ENCODE measurements at places on chromosomes 1 and 21.

- peak; percentile 62 for DNase-seq
Measured at GRCh38 chr1:243253926-243254232, 1.2 kb downstream of the CEP170 start.

DNA sequence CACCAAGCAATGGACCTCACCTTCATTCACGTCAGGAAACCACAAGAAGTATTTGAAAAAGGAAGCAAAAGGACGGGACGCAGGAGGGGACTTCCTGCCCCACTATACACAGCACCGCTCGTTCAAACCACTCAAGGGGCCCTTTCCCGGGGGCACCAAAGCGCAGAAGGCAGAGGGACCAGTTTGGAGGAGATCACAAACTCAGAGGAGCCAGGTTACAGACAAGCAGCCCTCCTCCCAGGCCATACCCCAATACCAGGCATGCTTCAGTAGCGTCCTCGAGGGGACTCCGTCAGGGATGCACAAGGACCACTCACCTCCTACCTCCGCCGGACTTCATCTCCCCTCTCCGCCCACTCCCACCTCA lies 685 bp downstream of the CRTC2 start:
- DNase-seq: no peak

DNA sequence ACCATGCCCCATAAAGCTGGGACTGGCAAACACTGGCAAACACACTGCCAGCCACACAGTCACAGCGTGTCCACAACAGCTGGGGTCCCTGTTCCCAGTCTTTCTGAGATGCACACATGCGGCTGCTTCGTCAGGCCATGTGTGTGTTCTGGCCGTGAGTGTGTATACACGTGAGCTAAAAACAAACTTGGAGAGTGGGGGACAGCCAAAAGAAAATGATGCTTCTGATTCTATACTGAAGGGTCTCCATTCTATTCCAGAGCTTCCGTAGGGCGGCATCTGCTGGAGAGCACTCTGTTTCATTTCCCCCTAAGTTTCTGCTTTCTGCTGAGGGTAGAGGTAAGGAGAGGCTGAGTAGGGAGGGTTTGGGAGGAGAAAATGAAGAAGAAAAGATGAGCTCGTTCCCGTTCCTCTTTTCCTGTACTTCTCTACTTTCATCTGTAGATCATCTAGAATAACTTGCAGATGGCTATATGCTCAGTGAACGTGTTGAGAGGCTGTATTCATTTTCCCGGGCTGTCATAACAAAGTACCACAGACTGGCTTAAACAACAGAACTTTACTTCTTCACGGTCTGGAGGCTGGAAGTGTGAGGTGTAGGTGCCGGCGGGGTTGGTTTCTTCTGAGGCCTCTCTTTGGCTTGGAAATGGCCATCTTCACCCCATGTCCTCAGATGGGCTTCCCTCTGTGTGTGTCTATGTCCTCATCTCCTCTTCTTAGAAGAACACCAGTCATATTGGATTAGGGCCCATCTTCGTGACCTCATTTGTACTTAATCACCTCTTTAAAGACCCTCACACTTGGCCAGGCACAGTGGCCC lies 151.6 kb downstream of the TOMM20 start:
- no peak for DNase-seq

DNA sequence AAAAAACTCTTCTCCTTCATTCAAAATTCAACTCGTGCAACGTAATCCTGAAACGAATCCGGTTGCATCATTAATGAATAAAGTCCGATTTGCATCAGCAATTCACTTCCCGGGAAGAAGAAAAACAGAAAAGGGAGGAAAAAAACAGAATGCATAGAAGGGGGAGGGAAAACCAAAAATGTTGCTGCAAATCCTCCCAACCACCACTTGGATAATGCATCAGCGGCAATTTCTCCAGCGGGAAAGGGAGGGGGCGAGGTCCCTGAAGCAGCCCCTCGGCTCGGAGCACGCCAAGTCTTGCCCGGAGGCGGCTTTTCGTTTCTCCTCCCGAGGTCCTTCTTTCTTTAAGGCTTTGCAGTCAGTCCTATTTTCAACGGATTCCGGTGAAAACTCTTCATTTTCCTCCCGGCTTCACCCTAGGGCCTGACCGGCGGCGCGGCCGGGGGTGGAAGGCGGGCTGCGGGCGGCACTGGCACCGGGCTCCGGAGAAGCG lies 723 bp downstream of the CDC42BPA start:
- DNase-seq: peak; percentile 13

DNA sequence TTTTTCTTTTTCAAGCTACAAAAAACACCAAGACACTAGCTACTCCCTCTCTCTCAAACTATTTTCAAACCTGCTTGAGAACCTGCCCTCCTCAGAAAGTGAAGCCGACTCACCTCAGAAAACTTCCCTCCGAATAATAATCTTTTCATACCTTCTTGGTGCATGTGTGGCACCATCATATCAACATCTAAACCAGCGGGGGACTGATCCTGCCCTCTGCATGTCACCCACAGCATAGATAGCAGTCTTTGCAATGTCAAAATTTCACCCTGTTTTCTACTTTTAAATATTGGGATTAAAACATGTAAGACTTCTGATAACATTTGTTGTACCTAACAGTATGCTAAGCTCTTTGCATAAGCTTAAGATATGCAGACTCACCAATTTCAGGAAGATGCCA lies 1260.3 kb downstream of the PLA2G4A start:
- DNase-seq: no peak

GRCh38 chr21:44820851-44821250 lies 3.0 kb upstream of the SUMO3 start:
- DNase-seq: no peak

DNA sequence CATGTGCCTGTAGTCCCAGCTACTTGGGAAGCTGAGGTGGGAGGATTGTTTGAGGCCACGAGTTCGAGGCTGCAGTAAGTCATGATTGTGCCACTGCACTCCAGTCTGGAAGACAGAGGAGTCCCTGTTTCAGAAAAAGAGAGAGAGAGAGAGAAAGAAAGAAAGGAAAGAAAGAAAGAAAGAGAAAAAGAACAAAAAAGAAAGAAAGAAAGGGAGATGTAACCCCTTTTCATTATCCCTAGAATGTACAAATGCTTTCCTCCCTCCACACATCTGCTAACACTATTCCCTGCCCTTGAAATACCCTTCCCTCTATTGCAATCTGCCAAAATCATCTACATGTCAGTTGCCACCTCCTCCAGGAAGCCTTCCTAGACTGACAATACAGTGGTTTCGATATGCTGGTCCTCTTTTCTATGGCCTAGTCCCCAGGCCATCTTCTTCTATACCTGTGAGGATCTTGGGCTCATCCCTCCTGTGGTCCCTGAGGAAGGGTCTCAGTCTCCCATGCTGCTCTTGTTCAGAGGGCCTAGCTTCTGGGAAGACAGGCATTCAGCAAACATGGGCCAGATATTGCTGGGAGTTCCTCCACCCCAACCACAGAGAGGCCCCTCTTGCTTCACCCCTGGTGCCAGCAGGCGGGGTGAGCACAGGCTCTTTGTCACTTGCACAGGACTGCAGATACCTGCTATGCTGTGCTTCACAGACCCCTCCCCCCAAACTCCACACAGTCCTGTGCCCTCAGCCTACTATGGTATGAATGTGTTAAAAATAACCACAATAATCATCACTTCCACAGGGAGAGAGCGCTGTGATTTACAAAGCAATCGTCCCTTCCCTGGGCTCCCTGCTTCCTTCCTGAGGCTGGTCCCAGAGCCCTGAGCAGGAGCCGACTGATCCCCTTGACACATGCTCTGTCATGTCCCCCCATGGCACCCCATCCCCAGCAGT lies 14.1 kb downstream of the ADGRB2 start:
- DNase-seq: no peak

GRCh38 chr1:237223419-237223818 lies 181.4 kb downstream of the RYR2 start:
- no peak for DNase-seq

DNA sequence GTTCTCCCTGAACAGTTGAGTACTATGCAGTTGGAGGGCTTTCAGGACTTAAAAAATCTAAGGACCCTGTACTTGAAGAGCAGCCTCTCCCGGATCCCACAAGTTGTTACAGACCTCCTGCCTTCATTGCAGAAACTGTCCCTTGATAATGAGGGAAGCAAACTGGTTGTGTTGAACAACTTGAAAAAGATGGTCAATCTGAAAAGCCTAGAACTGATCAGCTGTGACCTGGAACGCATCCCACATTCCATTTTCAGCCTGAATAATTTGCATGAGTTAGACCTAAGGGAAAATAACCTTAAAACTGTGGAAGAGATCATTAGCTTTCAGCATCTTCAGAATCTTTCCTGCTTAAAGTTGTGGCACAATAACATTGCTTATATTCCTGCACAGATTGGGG lies 48.7 kb upstream of the LRRC8C start:
- no peak for DNase-seq

DNA sequence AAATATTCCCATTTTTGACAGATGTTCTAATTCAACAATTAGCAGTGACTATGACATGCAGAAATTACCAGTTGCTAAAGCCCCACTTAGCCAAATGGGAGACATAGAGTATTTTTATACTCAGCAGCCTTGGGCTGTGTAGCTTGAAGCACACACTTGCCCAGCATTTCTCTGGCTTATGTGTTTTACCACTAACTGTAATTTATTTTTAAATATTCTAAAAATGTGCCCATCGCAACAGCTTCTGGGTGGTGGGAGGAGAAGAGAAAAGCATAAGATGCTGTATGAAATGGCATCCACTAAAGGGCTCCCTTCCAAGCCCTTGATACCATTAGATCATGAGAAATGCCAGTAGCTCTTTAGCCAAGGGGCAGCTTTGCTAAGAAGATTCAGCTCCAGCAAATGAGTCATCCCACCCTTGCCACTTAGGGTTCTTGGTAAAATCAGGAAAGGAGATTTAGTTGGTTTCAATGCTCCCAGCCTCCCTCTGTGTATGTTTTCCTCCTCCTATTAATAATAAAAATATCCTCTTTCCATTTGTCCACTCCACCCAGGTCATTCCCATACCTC lies 462.7 kb upstream of the DEPDC1 start:
- DNase-seq: no peak

DNA sequence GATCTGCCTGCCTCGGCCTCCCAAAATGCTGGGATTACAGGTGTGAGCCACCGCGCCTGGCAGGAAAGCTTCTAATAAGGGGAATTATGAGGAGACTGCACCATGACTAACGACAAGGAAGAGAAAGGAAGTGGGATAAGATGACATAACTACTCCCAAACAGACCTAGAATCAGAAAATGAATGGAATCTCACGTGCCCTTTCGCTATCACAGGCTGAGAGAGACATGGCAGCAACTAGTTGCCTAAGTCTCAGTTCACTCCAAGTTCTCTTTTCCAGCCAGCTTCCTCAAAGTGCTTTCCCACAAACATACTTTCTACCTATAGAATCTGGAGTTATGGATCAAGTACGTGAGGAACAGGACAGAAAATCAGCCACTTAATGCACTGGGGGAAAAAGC lies 2.0 kb downstream of the PI4KB start:
- no peak for DNase-seq

- DNase-seq: no peak
Measured at GRCh38 chr1:32953495-32953894, 11.1 kb downstream of the RNF19B start.

- DNase-seq: no peak
Measured at GRCh38 chr1:51928896-51929295, 50.4 kb upstream of the NRDC start.

DNA sequence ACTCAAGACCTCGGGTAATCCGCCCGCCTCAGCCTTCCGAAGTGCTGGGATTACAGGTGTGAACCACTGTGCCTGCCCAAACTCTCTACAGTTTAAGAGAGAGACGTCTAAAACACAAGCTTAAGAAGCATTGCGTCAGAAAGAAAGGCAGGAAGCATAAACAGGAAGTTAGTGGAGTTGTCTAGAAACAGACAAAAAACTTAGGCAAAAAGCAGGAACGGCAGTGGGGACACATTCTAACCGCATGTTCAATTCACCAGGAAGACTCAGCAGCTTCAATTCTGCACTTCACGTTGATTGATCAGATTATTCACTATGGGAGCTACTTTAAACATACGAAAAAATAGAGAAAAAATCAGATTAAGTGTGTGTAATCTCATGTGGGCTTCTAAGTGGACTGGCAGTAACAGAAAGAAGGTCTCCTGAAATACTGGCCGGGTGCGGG lies 7.4 kb downstream of the CFAP74 start:
- DNase-seq: no peak
